ENCODE measurements at places on chromosomes 1 and 21. TPM values are rescaled to one million over a fixed set of nuclear protein-coding genes. Genes with fewer than 3 reads are reported as not detected.

MIS18A gene
- total RNA-seq: 4.5 TPM

OR6K3 gene
- total RNA-seq: not detected

ADORA1 gene
- 1.3 TPM for total RNA-seq

TDRD5 gene
- total RNA-seq: not detected

BEST4 gene
- total RNA-seq: 1.1 TPM

WNT3A gene
- not detected for total RNA-seq

LRRC8C gene
- 9.2 TPM for total RNA-seq

CD52 gene
- 2.3 TPM for total RNA-seq

FCN3 gene
- 2.4 TPM for total RNA-seq

KRTAP13-2 gene
- not detected for total RNA-seq

FNDC7 gene
- total RNA-seq: 0.22 TPM

MAP3K21 gene
- total RNA-seq: 2.9 TPM

PM20D1 gene
- total RNA-seq: not detected

RGL1 gene
- total RNA-seq: 14.3 TPM

C1orf87 gene
- 0.72 TPM for total RNA-seq

KRTAP19-3 gene
- total RNA-seq: not detected

TFF2 gene
- not detected for total RNA-seq
